Neural progenitor cell (in vitro differentiated cells): ENCODE measurements at places on chromosomes 16 and 17. TPM values are rescaled to one million over a fixed set of nuclear protein-coding genes. Genes with fewer than 3 reads are reported as not detected.

DNA sequence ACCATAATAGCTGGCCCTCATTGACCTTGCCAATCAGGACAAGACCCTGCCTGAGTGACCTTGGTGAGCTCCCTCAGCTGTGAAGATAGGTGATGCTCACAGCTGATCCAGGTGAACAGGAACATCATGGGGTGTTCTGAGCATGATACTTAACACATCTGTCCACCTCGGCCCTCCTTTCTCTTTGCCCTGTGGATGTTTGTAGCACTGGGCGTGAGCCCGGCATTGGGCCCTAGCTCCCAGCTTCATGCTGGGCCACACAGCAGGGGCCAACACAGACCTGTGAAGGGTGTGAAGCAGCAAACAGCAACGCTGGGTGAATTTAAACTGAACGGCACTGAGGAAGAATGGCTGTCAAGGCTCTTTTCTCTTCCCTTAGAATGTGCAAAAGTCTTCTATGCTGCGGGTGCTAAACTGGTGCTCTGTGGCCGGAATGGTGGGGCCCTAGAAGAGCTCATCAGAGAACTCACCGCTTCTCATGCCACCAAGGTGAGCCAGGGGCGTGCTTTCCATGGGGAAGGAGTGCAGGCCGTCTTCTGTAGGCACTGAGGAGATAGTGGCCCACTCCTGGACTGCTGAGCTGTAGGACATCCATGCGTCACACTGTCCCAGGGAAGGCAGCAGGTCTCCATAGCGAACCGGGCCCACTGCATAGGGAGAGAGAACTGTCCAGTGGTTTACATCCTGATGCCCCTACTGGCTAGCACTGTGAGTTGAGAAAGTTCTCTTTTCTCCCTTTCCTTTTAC, 35.9 kb downstream of the TMEM11 start:
- DNase-seq, result no peak

Gene ACSM3
- 2.9 and 3.8 TPM in 2 replicates for total RNA-seq

Gene MPP3
- total RNA-seq, result 6.1 and 7.0 TPM in 2 replicates

DNA sequence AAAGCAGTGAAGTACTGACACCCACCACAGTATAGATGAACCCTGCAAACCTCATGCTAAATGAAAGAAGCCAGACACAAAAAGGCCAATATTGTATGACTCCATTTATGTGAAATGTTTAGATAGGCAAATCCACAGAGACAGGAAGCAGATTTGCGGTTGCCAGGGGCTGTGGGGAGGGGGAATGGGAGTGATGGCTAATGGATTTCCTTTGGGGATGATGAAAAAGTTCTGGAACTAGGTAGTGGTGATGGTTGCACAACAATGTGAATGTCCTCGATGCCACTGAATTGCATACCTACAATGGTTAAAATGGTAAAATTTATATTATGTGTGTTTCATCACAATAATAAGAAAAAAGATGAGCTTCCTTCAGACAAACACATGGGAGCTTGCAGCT, 28.4 kb upstream of the WFIKKN2 start:
- no peak for DNase-seq

Gene DYNLRB2
- total RNA-seq, result not detected in 2 replicates

Gene KRT31
- not detected in 2 replicates for total RNA-seq

- DNase-seq, result no peak
Observed at GRCh38 chr17:14165616-14166015, 71.0 kb downstream of the CDRT15 start.

Gene LITAFD
- total RNA-seq, result not detected in 2 replicates

DNA sequence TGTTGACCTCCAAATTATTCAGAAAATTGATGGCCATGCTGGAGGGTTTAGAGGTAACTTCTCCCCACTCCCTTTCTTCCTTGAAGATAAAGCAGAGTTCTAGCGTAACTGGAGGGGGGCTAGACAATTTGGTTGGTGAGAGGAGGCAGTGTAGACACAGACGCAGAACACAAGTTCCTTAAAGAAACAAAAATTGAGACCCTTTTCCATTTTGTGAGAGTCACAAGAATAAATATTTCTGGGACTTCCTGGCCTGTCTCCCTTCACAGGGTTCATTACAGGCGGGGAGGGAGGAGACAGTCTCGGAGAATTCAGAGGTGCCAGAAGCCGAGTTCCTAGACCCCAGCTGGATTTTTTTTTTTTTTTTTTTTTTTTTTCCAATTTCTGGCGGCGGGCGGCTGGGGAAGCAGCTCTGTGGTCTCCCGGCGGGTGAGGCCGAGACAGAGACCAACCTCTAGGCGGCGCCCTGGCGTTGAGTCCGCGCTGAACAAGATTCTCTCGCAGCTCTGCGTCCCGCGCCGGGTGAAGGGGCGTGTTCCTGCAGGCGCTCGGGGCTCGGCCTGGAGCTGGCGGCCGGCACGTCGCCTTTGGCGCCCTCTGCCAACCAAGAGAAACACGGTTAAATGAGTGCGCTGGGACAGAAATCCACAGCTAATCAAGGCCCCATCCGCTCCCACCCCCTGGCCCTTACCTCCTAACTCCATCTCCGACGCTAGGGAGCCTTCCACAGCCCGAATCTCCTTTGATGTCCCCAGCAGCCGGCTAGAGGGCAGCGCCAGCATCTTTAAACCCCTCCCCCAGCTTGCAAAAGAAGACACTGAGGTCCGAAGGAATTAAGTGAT, 10.2 kb upstream of the HOXB9 start:
- DNase-seq, result peak; percentile 97

Gene ASPHD1
- 0.97 and 4.5 TPM in 2 replicates for total RNA-seq

DNA sequence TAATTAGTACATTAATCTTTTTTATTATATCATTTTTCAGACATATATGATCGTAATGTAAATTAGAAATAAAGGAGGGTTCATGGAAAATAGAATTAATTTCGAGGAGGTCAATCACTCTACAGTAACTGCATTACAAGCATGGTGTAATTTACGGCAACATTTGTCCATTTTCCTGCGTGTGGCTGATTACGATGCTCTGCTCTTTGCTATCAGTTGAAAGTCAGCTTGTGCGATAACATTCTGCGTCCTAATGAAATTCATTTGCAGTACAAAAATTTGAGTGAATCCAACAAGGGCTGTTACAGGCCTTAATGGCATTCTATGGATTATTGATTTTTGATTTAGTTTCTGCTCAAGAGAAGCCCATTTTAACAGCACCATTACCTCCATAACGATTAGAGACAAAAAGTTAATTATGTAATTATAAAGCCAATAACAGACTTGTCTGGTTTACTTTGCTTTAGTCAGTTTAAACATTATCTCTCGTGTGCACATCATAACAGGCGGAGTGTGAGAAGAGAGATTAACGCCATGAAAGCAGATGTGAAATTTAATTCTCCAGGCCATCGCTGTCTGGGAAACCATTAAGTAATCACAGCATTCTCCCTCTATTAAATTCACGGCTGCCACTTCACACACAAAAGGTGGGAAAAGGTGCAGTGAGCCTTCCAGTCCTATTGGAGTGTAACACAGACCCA, 256.4 kb upstream of the IRX3 start:
- no peak for DNase-seq

Gene TNP2
- total RNA-seq, result not detected in 2 replicates

Gene ADAP2
- 0.99 and 1.3 TPM in 2 replicates for total RNA-seq

DNA sequence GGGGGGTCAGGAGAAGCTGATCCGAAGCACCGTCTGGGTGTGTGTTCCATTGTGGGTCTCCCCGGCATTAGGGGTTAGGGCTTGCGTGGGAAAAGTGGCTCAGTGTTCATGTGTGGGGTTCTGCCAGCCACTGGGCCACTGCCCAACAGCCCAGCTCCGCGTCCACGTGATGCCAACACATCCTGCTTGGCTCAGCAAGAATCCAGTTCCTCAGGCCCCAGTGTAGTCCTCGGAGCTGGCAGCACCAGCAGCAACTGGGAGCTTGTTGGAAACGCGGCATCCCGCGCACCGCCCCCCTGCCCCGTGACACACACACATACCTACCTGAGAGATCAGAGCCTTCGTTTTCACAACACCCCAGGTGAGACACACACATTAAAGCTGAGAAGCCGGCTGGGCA, 18.9 kb downstream of the LGALS9 start:
- DNase-seq, result no peak

GRCh38 chr17:42670789-42671657, 5.8 kb downstream of the PLEKHH3 start:
- DNase-seq, result no peak

Gene HEATR3
- 23.9 and 26.7 TPM in 2 replicates for total RNA-seq
